Naive thymus-derived CD4-positive, alpha-beta T cell (primary cell): ENCODE measurements at places on chromosomes 7 and 10. TPM values are rescaled to one million over a fixed set of nuclear protein-coding genes. Genes with fewer than 3 reads are reported as not detected.

GRCh38 chr10:106378251-106378650 lies 786.3 kb downstream of the SORCS1 start:
- no peak for DNase-seq
- H3K36me3 ChIP-seq, result no peaks in the 10 kb centered on the region
- H3K4me1 ChIP-seq, result no peaks in the 10 kb centered on the region

DNA sequence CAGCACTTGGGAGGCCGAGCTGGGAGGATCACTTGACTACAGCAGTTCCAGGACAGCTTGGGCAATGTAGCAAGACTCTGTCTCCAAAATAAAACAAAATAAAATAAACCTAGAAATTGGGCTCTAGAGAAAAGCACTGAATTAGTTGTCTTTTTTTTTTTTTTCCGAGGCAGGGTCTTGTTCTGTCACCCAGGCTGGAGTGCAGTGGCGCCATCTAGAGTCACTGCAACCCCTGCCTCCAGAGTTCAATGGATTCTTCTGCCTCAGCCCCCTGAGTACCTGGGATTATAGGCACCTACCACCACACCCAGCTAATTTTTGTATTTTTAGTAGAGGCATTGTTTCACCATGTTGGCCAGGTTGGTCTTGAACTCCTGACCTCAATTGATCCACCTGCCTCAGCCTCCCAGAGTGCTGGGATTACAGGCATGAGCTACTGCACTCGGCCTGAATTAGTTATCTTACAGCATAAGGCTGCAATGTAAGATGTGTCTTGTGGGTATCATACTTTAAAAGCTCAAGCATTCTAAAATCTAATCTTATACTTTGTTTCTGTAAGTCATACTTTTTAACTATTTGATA lies 12.8 kb downstream of the MEIG1 start:
- H3K36me3 ChIP-seq, result no peaks in the 10 kb centered on the region
- H3K27ac ChIP-seq, result no peak overlapping the region
- H3K4me3 ChIP-seq, result no peak overlapping the region

- H3K27me3 ChIP-seq, result no peaks in the 10 kb centered on the region
- DNase-seq, result peak; percentile 4
- no peaks in the 10 kb centered on the region for H3K36me3 ChIP-seq
- H3K27ac ChIP-seq, result no peak overlapping the region
- H3K4me1 ChIP-seq, result peaks cover 22% of the 10 kb centered on the region
- no peak overlapping the region for H3K4me3 ChIP-seq
Measured at GRCh38 chr7:927031-927671, 27.3 kb downstream of the ADAP1 start.

GRCh38 chr7:65980478-65981250 lies 1.3 kb downstream of the GUSB start:
- H3K27ac ChIP-seq, result peak overlapping the region; percentile 78
- DNase-seq, result peak; percentile 40
- H3K4me1 ChIP-seq, result peaks cover 15% of the 10 kb centered on the region
- H3K36me3 ChIP-seq, result peaks cover 3% of the 10 kb centered on the region
- H3K4me3 ChIP-seq, result peak overlapping the region; percentile 88
- H3K27me3 ChIP-seq, result no peaks in the 10 kb centered on the region

GRCh38 chr7:111029574-111030251 lies 61.2 kb upstream of the LRRN3 start:
- no peaks in the 10 kb centered on the region for H3K27me3 ChIP-seq
- H3K4me1 ChIP-seq, result peaks cover 15% of the 10 kb centered on the region
- peak; percentile 40 for DNase-seq
- H3K27ac ChIP-seq, result peak overlapping the region; percentile 33

GRCh38 chr7:26136831-26137230 lies 15.2 kb upstream of the NFE2L3 start:
- DNase-seq, result no peak
- no peaks in the 10 kb centered on the region for H3K27me3 ChIP-seq
- no peaks in the 10 kb centered on the region for H3K36me3 ChIP-seq
- H3K4me3 ChIP-seq, result no peak overlapping the region
- no peak overlapping the region for H3K27ac ChIP-seq

GRCh38 chr7:99576251-99576650 lies 17.8 kb downstream of the ZNF655 start:
- no peak overlapping the region for H3K4me3 ChIP-seq
- peaks cover 3% of the 10 kb centered on the region for H3K4me1 ChIP-seq
- H3K27ac ChIP-seq, result no peak overlapping the region
- no peaks in the 10 kb centered on the region for H3K27me3 ChIP-seq
- H3K36me3 ChIP-seq, result no peaks in the 10 kb centered on the region

The GRID2IP gene
- total RNA-seq, result 0.05 TPM in 1 of 2 replicates, not detected in the other

The PPA1 gene
- total RNA-seq, result 51.9 TPM

DNA sequence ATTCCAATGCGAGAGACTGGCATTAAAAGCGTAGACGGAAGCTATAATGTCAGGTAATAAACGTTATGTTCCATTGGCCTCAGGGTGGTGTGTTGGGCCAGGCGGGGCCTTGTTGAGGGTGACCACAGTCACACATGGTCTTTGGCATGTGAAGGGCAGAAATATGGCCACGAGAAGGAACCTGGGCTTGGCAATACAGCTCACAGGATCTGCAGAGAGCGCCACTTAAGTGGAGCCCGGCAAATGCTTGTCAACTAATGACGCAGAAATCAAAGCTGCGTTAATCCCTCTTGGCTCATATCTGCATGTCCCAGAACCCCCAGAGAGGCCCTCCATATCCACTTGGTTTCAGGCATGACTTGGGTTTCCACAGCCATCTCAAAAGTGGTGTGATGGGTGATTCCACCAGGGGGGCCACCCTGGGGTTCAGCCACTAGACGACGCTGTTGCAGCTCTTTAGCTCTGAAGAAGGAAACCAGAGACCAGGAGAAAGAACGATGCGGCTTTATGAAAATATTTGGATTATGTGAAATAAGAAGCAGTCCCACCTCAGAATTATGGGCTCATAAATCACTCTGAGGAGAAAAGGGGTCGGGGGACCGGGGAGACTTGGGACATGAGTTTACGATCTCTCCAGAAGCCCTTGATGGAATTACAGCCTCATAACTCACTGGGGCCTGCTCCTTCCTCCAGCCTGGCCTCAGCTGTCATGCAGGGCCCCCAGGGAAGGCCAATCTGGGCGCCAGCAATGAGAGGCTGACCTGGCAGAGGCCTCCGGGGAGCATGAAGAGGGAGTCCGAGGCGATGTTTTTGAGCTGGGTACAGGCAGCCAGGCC lies 462.5 kb downstream of the PLXNA4 start:
- no peaks in the 10 kb centered on the region for H3K4me1 ChIP-seq
- no peak for DNase-seq
- no peak overlapping the region for H3K27ac ChIP-seq

DNA sequence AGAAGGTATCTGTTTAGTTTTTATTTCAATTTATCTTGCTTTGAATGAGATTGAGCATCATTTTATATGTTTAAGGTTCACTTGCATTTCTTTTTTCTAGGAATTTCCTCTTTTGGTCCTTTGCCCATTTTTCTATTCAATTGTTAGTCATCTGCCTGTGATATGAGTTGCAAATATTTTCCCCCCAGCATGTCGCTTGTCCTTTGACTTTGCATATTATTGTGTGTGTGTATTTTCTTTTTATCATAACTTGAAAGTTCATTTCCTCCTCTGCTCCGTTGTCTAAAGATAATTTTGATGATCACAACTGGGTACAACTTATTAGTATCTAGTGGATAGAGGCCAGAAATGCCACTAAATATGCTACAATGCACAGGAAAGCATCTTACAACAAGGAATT lies 132.7 kb upstream of the MDFIC start:
- H3K36me3 ChIP-seq, result no peaks in the 10 kb centered on the region
- no peak overlapping the region for H3K4me3 ChIP-seq
- H3K27me3 ChIP-seq, result no peaks in the 10 kb centered on the region
- H3K27ac ChIP-seq, result no peak overlapping the region
- no peaks in the 10 kb centered on the region for H3K4me1 ChIP-seq
- DNase-seq, result no peak

- no peaks in the 10 kb centered on the region for H3K4me1 ChIP-seq
- H3K4me3 ChIP-seq, result no peak overlapping the region
- no peaks in the 10 kb centered on the region for H3K27me3 ChIP-seq
- no peaks in the 10 kb centered on the region for H3K36me3 ChIP-seq
- no peak overlapping the region for H3K27ac ChIP-seq
- DNase-seq, result no peak
Measured at GRCh38 chr7:41566581-41566980, 136.3 kb downstream of the INHBA start.

The CNNM1 gene
- total RNA-seq, result 0.57 TPM

- H3K36me3 ChIP-seq, result no peaks in the 10 kb centered on the region
- H3K4me1 ChIP-seq, result no peaks in the 10 kb centered on the region
- H3K27ac ChIP-seq, result no peak overlapping the region
- no peak overlapping the region for H3K4me3 ChIP-seq
- no peaks in the 10 kb centered on the region for H3K27me3 ChIP-seq
Measured at GRCh38 chr7:90910136-90910535, 314.0 kb downstream of the CDK14 start.
